ENCODE measurements at places on chromosomes 6 and 20.

DNA sequence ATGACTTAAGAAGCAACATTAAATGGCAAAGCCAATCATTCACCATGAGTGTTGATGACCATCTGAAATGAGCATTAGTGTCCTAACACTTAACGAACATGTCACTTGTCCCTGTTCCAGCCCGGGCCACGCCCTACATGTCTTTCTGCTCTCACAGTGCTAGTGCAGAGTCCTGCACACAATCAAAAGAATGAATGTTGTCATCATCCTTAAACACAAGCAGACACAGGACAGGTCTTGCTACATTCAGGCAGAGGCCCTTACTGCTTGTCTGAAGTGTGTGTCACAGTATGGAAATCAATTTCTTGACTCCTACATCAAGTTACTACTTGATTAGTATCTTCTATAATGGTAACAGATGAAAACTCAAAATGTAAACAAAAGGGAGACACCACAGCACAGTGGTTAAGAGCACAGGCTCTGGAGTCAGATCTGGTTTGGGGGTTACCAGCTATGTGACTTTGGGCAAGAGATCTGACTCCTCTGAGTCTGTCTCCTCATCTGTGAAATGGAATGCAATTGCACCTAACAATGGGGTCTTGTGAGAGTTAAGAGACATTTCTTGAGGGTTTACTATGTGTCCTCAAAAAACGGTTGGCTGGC lies 17.4 kb downstream of the UBE2V1 start:
- DNase-seq = no peak

- DNase-seq = no peak
Observed at GRCh38 chr6:45514454-45515230, 136.9 kb upstream of the SUPT3H start.

DNA sequence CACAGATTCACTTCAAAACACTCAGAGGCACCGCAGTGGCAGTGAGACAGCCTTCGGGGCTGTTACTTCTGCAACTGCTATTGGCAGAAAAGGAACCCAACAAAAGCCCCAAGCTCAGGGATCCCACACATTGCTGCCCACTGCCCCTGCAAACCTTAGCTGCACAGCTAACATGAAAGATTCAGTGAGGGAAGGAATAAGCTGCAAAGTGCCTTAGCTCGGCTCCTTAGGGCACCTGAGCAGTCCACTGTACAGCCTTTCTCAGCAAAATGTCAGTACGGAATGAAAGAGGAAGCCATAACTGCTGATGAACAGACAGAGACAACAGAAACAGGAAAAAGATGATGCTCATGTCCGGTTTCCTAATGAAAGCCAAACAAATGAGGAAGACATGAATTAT lies 179.7 kb upstream of the SHLD1 start:
- DNase-seq = no peak

DNA sequence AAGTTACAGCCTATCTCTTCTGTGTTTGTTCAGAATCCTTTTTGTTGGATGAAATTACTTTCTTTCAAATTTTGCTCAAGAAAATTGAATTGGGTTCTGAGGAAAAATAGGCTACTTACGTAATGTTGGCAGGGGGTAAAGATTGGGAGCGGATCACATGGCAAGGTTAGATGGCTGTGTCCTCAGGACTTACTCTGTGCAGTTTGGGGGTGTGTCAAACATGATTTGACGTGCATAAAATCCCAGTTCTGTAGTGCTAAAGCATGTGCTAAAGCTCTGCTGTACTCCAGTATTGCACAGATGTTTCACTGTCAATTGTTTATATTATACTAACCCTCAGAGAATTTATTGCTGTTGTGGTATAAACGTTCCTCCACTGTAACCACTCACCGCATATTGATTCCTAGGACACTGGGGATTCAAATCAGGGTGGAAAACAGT lies 2.6 kb downstream of the NT5E start:
- DNase-seq = peak; percentile 59

- no peak for DNase-seq
Observed at GRCh38 chr6:109295109-109295773, 87.0 kb downstream of the CD164 start.

GRCh38 chr6:4967301-4968030 lies 36.4 kb downstream of the RPP40 start:
- no peak for DNase-seq

- DNase-seq = no peak
Observed at GRCh38 chr6:84166395-84166794, 61.0 kb downstream of the CEP162 start.

DNA sequence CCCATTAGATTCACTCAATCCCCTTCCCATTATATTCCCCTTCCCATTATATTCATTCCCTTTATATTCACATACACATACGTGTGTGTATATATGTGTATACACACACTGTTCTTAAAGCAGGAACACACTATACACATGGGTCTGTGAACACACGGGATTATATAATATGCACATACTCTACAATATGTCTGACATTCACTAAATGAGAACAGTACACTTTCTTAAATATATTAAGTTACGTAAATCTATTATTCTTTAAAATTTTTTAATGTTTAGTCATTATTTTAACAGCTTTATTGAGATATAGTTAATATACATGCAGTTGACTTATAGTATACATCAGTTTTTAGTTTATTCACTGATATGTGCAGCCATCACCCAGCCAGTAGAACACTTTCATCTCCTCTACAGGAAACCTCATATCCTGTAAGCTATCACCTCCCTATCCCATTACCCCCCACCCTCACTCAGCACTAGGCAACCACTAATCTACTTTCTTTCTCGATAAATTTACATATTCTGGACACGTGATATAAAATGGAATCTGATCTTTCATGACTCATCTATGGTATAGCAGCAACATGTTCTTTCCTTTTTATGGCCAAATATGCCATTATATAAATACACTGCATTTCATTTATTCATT lies 13.9 kb upstream of the SUMO4 start:
- DNase-seq = no peak

DNA sequence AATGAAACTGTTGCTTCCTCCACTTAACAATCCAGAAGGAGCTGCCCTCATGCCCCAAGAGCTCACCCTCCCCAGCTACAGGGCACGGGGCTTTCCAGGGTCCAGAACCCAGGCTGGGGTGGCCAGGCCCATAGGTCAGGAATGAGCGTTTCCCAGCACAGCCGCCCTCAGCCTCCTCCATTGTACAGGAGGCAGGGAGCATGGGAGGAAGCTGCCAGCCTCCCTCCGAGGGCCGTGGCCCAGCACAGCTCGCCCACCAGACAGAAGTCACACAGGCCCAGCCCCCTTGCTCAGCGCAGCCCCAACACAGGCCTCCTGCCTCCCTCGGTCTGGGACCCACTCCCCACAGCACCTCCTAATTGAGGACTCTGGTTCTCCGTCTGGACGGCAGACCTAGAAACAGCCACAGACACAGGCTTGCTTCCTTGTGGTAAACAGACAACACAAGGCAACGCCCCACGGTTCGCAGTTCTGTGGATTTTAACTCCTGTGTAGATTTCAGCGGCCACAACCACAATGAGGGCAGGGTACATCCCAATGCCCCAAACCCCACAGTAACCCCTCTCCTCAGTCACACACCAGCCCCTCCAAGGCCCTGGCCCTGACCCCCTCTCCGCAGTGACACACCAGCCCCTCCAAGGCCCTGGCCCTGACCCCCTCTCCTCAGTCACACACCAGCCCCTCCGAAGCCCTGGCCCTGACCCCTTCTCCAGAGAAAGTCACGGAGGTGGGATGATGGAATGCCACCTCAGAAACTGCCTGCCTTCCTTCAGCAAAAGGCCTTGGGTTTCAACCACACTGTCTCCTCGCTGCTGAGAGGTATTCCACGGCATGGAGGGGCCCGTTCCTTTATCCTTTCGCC lies 173.5 kb downstream of the DLL1 start:
- DNase-seq = no peak

DNA sequence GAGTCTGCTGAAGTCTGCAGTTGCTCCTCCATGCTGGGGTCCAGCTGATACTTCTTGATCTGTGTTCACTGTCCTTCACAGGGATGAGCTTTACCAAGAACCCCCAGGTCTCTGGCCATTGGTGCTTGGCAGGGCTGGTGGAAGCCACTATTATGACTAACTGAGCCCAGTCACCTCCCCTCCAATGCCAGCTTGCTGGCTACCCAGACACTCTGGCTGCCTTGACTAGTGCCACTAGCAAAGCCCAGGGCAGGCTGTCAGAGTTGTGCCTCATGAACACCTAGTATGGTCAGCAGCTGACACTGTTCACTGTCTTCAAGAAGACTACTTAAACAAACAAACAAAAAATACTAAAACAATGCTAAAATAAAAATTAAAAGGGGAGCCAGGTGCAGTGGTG lies 8.8 kb downstream of the ASIP start:
- no peak for DNase-seq

- no peak for DNase-seq
Observed at GRCh38 chr6:105791179-105791578, 295.0 kb upstream of the PRDM1 start.

GRCh38 chr6:140485740-140486449 lies 1111.4 kb upstream of the CITED2 start:
- peak; percentile 40 for DNase-seq

- DNase-seq = peak; percentile 43
Observed at GRCh38 chr6:159608961-159609651, 83.9 kb downstream of the SOD2 start.

DNA sequence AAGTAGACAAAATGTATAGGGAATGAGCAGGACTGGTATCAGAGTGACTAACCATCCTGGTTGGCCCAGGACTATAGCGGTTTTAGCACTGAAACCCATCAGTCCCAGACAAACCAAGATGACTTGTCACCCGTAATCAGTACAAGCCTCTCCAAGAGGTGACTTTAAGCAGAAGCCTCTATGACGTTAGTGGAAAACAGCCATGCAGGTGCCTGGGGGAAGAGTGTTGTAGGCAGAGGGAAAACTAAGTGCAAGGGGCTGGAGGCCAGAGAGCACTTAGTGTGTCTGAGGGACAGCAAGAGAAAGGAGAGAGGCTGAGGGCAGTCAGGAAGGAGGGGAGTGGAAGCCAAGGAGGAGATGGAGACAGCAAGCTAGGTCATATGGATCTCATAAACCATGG lies 2.1 kb downstream of the SGK2 start:
- DNase-seq = no peak

DNA sequence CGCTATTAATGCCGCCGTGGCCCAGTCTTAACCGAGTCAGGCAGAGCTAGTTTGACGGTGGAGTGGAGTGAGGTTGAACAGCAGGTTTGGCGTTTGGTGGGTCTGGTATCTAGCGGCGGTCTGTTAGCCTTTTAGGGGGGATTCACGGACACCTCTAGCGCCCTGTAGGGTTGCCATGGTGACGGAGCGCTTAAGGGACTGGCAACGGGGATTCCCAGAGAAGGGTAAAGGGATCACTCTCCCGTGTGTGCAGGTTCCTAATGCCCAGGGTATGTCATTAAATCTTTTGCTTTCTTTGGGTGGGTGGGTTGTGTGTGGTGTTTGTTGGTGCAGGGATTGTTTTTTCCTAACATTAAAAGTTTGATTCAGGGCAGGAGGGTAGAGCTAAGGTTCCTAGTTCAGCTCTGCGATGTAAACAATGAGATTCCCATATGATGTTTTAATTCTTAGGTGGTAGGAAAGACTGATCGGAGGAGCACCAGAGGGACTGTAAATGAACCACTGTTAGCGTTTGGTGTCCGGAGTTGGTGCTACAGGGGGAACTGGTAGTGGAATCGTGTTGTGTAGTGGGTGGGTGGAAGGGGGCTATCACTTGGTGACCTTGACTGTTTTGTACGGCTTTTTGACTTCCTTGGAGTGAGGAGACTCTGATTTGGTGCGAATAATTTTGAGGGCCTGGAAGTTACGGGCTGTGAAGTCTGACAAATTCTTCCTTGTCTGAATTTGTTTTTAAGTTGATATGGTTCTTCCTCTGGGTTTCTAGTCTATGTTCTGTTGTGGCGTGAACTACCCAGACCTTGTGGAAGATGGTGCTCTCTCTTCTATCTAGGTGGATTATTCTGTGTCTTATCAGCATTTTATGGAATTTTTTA lies 5.0 kb downstream of the BRD2 start:
- no peak for DNase-seq

DNA sequence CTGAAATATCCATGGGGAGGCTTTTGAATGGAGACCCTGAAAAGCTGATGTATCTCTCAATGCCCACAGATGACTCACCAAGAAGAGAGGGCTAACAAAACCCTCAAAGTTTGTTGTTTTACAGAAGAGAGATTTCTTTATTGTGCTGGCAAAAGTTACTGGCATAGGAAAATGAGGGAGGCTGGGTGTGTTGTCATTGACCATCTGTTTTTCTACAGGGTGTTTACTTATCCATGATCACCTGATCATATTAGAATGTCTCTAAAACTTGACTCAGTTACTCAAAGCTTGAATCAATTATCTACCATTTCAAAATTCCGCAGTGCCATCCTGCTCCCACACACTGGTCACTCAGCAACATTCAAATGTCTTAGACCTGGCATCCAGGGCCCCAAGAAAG lies 9.8 kb downstream of the NCOA6 start:
- no peak for DNase-seq

DNA sequence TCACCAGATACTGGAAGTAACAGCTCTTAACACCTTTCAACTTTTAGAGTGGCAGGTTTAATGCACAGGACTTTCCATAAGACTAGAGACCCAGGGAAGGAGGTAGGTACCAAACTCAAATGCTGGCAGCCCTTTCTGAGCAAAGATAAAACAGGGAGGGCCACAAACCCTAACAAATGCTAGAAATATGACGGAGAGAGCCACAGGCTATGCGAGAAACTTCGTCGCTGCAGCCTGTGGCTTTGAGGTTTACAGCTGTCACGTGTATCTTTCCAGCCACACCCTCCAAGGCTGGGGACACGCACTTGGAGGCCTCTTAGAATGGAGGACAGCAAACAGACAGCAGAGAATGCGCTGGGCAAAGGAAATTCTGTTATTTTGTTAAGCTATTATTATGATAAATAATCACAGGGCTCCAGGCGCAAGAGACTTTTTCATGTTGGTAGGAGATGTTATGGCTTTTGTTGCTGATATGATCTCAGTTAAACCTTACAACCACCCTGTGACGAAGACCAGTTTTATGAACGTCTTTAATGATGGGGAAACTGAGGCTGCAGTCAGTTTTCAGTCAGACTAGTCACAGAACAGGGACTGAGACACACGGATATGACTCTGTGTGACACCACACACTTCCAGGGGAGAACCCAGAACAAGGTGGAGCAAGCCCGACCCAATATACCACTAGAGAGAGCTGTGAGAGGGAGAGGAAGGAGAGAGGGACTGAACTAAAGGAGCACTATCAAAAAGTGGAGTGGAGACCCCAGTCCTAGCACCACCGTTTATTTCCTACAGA lies 2.0 kb downstream of the TRAM2 start:
- DNase-seq = peak; percentile 76

- DNase-seq = peak; percentile 14
Observed at GRCh38 chr20:56925082-56925830, 296.1 kb downstream of the TFAP2C start.

DNA sequence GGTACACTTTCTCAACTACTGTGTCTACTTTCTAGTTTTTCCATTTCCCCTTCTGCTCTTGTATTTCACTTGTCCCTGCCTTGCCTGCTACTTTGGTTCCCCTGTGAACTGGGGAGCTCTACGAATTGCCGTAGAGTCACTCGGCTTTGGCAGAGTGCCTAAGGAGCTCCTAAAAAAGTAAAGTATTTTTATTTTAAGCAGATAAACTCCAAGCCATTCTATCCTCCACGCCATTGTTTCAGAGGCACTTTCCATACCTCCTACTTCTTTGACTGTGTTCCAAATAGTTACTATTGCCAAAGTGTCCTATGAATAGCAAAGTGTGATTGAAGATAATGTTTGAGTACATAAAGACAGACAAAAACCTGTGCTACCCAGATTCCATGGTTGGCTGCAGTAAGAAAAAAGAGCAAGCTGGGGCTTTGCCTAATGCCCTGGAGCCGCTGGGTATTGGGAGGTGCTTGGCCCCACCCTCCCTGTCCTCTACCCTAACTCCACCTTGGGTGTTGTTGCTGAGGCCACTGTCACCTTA lies 5.1 kb upstream of the MBOAT1 start:
- DNase-seq = no peak

- peak; percentile 11 for DNase-seq
Observed at GRCh38 chr6:138844192-138844591, 48.3 kb downstream of the ECT2L start.

All from AG08396 (cell line).